NCI-H774 (cell line): ENCODE measurements at places on chromosomes 1 and 21.

DNA sequence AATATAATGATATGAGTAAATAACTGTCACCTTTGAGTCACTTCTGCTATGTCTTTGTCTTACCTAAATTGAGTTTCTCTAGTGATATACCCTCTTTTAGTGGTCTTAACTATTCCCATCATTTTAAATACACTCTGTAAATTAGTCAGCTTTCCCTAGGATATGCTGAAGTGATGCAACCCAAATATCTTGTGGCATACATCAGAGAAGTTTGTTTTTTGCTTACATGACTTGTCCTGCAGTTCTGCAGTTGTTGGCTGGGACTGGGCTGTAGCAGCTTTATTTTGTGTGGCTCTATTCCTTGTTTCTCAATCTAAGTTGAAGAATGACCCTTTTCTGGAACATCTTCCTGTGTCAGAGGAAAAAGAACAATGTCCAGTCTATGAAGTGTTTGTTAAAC, 76.4 kb downstream of the TTC3 start:
- no peak for DNase-seq

DNA sequence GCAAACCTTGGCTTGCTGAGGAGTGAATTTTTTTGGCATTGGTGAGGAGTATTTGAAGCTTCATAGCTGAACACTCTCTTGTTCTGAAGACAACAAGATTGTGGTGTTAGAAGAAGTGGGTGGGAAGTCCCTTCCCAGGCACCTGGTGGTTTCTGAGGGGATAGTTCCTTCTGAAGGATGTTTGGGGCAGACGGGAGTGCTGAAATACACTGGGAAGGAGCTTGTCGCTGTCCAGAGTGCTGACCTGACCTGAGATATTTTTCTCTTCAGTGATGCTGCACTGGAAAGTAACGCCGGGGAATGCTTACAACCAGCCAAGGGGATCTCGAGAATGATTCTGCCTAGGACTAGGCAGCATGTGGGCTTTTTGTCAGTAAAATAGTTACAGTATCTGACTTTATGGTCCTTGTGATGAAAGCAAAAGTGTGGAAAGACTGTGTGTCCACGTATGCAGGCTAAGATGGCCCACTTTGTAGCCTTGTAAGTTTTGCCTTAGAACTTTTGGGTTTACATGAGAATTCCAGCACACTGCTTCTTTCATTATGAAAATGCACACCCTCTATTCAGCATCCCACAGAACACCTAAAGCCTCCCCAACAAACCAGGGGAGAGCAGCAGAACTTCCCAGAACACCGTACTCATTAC, 33.1 kb upstream of the NFASC start:
- DNase-seq = no peak

DNA sequence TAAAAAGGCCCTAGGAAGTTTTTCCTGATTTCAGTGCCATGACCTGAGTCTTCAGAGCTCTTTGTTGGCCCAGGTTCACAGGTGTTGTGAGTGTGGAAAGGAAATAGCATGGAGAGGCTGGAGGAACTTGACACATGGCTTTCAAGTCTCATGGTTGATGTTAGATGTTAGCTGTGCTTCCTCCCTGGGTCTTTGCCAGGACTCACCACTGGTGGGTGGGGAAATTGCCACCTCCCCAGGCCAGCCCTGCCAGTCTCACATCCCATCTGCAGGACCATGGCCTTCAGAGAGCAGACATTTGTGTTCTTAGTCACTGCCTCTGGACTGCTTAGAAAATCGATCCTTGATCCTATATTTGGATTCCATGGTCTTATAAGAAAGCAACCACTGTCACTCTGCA, 383.2 kb downstream of the DISC1 start:
- DNase-seq = no peak

GRCh38 chr1:213619026-213619425, 368.7 kb upstream of the PROX1 start:
- DNase-seq = no peak

DNA sequence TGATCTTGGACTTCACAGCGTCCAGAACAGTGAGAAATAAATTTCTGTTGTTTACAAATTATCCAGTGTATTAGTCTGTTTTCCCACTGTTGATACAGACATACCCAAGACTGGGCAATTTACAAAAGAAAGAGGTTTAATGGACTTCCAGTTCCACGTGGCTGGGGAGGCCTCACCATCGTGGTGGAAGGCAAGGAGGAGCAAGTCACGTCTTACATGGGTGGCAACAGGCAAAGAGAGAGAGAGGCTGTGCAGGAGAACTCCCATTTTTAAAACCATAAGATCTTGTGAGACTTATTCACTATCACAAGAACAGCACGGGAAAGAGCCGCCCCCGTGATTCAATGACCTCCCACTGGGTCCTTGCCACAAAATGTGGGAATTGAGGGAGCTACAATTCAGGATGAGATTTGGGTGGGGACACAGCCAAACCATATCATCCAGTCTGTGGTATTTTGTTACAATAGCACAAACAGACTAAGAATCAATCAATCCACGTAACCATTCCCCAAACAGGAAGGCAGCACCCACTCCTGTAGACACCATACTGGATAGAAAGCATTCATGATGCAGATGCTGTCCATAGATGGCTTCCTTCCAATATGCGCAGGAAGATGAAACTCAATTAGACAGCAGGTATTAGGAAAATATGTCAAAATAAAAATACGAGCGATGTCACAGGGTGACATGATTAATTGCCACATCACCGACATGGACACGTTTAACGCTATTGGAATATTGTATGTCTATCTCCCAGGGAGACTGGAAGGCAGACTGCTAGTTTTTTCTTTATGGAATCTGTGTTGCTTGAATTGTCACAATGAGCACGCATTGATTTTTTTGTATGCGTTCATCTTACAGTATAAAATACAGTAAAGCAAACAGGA, 22.8 kb downstream of the ECE1 start:
- DNase-seq = no peak
